A673 (cell line): ENCODE measurements at places on chromosomes 5 and 9. TPM values are rescaled to one million over a fixed set of nuclear protein-coding genes. Genes with fewer than 3 reads are reported as not detected.

IFNE gene
- total RNA-seq = not detected in 2 replicates

GRCh38 chr5:61631438-61631941, 299.4 kb downstream of the ZSWIM6 start:
- H3K4me3 ChIP-seq = no peak overlapping the region
- no peaks in the 10 kb centered on the region for H3K4me1 ChIP-seq
- no peak for DNase-seq

NMUR2 gene
- total RNA-seq = not detected in 2 replicates

DNA sequence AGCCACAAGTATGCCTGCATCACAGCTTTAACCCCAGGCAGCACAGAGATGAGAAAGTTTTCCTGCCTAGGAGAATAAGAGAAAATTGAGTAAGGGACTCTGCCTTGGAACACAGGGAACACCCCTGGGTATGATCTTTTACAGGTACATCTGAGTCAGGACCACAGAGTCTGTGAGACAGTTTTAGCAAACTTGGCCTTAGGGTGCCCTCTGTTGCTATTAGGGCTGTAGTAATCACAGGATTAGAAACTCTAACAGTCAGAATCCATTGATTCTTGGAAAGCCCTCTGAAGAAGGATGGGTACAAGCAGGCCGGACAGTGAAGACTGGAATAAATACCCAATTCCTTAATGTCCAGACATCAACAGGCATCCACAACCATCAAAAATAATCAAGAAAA, 989.5 kb upstream of the CDH9 start:
- no peaks in the 10 kb centered on the region for H3K27me3 ChIP-seq
- H3K27ac ChIP-seq = no peak overlapping the region
- DNase-seq = no peak
- H3K4me1 ChIP-seq = no peaks in the 10 kb centered on the region

- H3K4me1 ChIP-seq = no peaks in the 10 kb centered on the region
- H3K4me3 ChIP-seq = no peak overlapping the region
- no peaks in the 10 kb centered on the region for H3K27me3 ChIP-seq
- DNase-seq = no peak
- no peaks in the 10 kb centered on the region for H3K36me3 ChIP-seq
- no peak overlapping the region for H3K27ac ChIP-seq
These were observed 84.3 kb downstream of the MED27 start for GRCh38 chr9:131995382-131995781.

DNA sequence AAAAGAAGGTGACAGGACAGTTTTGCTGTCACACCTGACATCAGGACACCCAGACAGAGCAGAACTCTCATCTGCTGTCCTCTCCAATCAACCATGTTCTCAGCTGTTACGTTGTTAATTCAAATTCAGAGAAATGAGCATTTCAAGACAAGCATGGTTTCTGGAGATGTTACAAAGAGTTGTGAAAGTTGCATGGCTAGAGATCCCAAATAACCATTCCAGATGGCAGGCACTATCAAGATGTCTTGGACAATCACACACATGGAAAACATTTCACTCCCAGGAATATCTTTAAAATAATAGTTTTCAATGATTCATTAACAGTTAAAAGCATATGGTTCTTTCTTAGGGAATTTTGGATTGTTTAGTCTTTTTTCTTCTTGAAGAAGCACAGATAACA, 533.1 kb downstream of the AGTPBP1 start:
- no peak overlapping the region for H3K4me3 ChIP-seq
- H3K27ac ChIP-seq = no peak overlapping the region
- no peaks in the 10 kb centered on the region for H3K4me1 ChIP-seq
- no peaks in the 10 kb centered on the region for H3K27me3 ChIP-seq
- DNase-seq = no peak

DNA sequence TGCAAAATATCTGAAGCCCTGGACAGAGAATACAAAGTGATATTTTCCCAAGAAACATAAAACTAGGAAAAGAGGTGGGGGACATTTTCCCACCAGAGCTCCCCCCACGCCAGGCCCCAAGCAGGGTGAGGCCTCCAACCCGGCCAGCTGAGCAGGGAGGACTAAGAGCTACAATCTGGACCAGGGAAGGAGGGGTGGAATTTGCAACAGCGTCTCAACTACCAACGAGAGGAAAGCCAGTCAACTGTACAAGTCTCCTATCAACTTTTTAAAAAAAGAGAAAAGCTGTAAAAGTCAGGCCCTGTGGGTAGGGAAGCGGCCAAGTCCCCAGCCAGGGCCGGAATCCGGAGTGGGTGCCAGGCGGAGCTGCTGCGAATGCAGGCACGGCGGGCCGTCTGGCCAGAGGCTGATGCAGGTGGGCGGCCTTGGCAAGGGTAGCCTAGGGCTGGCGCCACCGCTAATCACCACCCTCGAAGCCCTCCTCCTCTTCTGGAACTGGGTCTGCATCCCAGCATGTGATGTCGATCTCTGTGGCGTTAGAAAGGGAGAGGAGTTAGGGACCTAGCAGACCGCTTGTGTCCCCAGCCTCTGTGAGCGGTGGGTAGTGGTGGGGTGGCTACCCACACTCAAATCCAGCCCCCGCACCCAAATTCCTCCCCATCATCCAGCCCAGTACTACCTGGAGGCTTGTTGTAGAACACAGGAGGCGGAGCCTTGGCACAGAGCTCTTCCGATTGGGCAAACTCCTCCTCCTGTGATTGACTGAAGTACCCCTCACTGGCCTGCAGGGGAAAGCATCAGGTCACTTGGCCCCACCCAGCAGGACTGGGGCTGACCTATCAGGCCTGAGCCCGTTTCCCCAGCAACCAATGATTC, 10.6 kb downstream of the PRR7 start:
- no peak overlapping the region for H3K4me3 ChIP-seq
- DNase-seq = peak; percentile 96
- no peaks in the 10 kb centered on the region for H3K27me3 ChIP-seq
- H3K4me1 ChIP-seq = peaks cover 13% of the 10 kb centered on the region
- peaks cover 35% of the 10 kb centered on the region for H3K36me3 ChIP-seq
- H3K27ac ChIP-seq = no peak overlapping the region

DNA sequence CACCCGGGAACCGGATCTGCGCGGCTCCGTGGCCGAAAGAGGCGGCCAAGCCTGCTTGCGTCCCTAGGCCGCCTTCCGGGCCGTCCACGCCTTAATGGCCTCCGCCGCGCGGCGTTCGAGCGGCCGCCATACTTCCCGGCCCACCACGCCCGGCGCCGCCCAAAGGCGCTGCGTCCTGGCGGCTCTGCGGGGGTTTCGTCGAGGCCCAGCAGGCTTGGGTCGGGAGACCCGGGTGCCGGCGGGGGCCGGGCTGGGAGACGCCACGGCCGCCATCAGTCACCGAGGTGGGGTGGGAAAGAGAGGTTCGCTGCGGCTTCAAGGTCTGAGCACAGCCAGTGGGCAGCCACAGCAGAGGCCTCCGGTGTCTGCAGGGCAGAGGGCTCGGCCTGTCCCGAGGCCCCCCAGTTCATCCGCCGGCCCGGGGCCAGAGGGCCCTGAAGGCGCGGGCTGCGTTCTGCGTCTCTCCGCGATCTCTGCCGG, 545.8 kb upstream of the CDH10 start:
- no peak for DNase-seq
- H3K4me1 ChIP-seq = no peaks in the 10 kb centered on the region
- H3K27ac ChIP-seq = no peak overlapping the region
- H3K27me3 ChIP-seq = no peaks in the 10 kb centered on the region

DNA sequence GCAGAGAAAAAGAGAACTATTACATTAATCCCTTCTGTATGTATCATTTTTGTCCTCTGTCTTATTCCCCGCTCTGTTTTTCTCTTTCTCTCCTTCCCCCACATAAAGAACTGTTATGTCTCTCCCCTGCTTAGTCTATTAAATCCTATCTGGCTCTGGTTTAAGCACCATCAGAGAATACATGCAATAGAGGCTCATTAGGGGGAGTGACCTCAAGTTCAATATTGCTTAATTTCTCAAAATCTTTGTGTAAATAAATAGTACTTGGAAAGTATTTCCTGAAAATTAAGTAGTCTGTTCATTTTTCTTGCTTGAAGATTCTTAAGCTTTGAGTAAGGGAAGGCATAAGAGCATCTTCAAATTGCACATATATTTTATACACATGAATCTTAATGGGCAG, 41.2 kb upstream of the FAM174A start:
- no peak for DNase-seq
- no peaks in the 10 kb centered on the region for H3K36me3 ChIP-seq
- no peaks in the 10 kb centered on the region for H3K27me3 ChIP-seq
- H3K4me3 ChIP-seq = no peak overlapping the region
- no peak overlapping the region for H3K27ac ChIP-seq

ARHGEF28 gene
- total RNA-seq = 3.4 and 3.5 TPM in 2 replicates

PRXL2C gene
- total RNA-seq = 2.4 and 2.6 TPM in 2 replicates

- H3K27ac ChIP-seq = no peak overlapping the region
- H3K4me1 ChIP-seq = no peaks in the 10 kb centered on the region
- H3K36me3 ChIP-seq = no peaks in the 10 kb centered on the region
- no peak for DNase-seq
These were observed 20.8 kb downstream of the ASS1 start for GRCh38 chr9:130465383-130466096.

- DNase-seq = no peak
- H3K27ac ChIP-seq = no peak overlapping the region
- no peak overlapping the region for H3K4me3 ChIP-seq
- H3K4me1 ChIP-seq = no peaks in the 10 kb centered on the region
- H3K27me3 ChIP-seq = peaks cover 14% of the 10 kb centered on the region
These were observed 215.3 kb downstream of the SPOCK1 start for GRCh38 chr5:137283801-137284200.

DNA sequence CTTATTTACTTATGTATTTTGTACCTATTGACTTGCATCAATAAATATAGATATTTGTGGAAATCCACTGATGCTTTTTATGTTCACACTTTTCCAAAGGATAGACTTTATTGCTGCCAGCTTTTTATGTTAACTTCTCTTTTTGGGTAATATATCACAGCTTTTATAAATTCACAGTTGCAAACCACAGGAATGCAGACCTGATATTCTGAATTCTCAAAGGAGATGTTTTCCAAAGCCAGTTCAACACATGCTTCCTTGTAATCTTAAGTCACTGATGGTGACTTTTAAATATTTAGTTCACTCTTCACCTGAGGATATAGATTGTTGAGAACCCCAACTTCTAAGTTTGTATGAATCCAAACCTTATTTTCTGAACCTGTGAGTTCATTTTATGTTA, 223.4 kb upstream of the PRR16 start:
- H3K36me3 ChIP-seq = no peaks in the 10 kb centered on the region
- H3K27me3 ChIP-seq = no peaks in the 10 kb centered on the region
- no peak overlapping the region for H3K27ac ChIP-seq
- H3K4me1 ChIP-seq = no peaks in the 10 kb centered on the region

DNA sequence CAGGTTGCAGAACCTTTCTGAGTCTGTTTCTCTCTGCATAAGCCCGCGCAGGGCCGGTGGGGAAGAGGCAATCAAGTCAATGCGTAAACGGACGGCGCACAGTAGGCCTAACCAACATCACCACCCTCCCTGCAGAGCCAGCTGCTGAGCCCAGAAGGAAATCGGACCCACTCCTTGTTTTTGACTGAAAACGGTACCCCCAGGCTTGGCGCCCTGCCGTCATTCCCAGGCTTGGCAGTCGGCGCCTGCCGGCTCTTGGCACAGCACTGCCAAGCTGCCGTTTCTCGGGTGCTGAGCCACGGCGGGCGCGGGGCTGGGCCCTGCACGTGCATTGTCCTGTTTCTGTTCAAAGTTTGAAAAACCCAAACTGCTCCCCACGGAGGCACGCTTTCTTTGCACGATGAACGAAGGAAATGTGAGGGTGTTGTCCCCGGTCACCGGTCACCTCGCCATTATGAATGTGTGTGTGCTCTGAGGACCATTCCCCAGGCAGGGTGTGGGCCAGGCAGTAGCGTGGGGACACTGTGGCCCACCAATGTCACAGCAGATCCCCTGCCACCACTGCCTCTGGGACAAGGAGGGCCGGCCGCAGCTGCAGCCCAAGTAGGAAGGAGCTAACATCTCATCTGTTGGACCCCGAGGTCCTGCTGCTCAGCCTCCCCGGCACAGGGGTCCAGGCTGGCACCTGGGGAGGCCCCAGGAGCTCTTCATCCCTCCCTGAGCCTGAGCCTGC, 20.1 kb downstream of the FIBCD1 start:
- no peaks in the 10 kb centered on the region for H3K4me1 ChIP-seq
- no peak overlapping the region for H3K4me3 ChIP-seq
- no peak for DNase-seq
- no peaks in the 10 kb centered on the region for H3K36me3 ChIP-seq
- H3K27me3 ChIP-seq = no peaks in the 10 kb centered on the region
- no peak overlapping the region for H3K27ac ChIP-seq

GRCh38 chr9:122106576-122106975, 13.5 kb upstream of the TTLL11 start:
- H3K27ac ChIP-seq = no peak overlapping the region
- no peaks in the 10 kb centered on the region for H3K36me3 ChIP-seq
- H3K27me3 ChIP-seq = no peaks in the 10 kb centered on the region
- H3K4me1 ChIP-seq = no peaks in the 10 kb centered on the region

PTGDS gene
- not detected in 2 replicates for total RNA-seq

- H3K4me3 ChIP-seq = no peak overlapping the region
- no peak overlapping the region for H3K27ac ChIP-seq
- DNase-seq = no peak
- no peaks in the 10 kb centered on the region for H3K36me3 ChIP-seq
These were observed 5.5 kb downstream of the MYORG start for GRCh38 chr9:34370970-34371880.

DNA sequence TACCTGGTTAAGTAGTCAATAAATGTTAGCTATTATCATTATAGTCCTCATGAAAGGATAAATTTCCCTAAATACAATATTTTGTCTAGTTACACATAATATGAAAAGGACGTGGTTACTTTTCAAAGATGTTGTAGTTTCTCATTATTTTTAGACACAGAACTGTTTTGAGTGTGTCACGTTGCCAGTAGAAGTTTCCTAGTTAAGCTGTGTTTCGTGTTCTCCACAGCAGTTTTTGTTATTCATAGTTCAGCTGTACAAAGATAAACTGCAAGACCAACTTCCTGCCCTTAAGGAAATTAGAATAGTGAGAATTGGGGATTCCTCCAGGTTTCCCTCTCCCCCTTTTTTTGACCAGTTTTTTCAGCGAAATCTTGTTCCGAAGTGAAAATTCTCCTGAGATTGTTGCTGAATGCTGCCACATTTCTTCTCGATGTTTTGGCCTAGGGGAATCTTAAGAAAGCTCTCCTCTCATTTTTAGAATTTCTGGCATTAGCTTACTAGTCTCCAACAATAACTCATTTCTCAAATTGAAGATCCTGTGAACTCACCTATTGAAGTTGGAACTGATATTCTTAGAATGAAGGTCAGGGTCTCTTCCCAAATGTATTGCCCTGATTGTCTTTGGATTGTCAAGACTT, 176.1 kb downstream of the PAM start:
- no peaks in the 10 kb centered on the region for H3K4me1 ChIP-seq
- no peak overlapping the region for H3K27ac ChIP-seq
- peaks cover 8% of the 10 kb centered on the region for H3K36me3 ChIP-seq

GRCh38 chr9:34271265-34272006, 57.6 kb downstream of the KIF24 start:
- DNase-seq = no peak
- no peaks in the 10 kb centered on the region for H3K4me1 ChIP-seq
- no peak overlapping the region for H3K27ac ChIP-seq
- no peaks in the 10 kb centered on the region for H3K27me3 ChIP-seq
- peaks cover 5% of the 10 kb centered on the region for H3K36me3 ChIP-seq

GRCh38 chr5:172278356-172278755, 5.2 kb downstream of the UBTD2 start:
- no peak overlapping the region for H3K27ac ChIP-seq
- no peak for DNase-seq
- peaks cover 18% of the 10 kb centered on the region for H3K4me1 ChIP-seq
- no peaks in the 10 kb centered on the region for H3K36me3 ChIP-seq

NOTCH1 gene
- 37.2 and 50.2 TPM in 2 replicates for total RNA-seq

GRCh38 chr5:59187857-59188256, 605.0 kb downstream of the RAB3C start:
- peaks cover 9% of the 10 kb centered on the region for H3K4me1 ChIP-seq
- H3K27ac ChIP-seq = no peak overlapping the region
- H3K4me3 ChIP-seq = peak overlapping the region; percentile 36
- peaks cover 13% of the 10 kb centered on the region for H3K27me3 ChIP-seq
- no peak for DNase-seq

SETD9 gene
- 10.0 and 11.9 TPM in 2 replicates for total RNA-seq
